Activated naive CD8-positive, alpha-beta T cell treated with anti-CD3 and anti-CD28 coated beads, Interleukin-2, amount 50 U/mL, for 24 hours (primary cell): ENCODE measurements at places on chromosomes 4 and X.
A peak's percentile ranks its signal among the peaks of the same experiment; 100 is the strongest.

GRCh38 chr4:88109123-88109881 lies 49.1 kb downstream of the ABCG2 start:
- no peak overlapping the region for H3K27ac ChIP-seq
- peaks cover 3% of the 10 kb centered on the region for H3K36me3 ChIP-seq

DNA sequence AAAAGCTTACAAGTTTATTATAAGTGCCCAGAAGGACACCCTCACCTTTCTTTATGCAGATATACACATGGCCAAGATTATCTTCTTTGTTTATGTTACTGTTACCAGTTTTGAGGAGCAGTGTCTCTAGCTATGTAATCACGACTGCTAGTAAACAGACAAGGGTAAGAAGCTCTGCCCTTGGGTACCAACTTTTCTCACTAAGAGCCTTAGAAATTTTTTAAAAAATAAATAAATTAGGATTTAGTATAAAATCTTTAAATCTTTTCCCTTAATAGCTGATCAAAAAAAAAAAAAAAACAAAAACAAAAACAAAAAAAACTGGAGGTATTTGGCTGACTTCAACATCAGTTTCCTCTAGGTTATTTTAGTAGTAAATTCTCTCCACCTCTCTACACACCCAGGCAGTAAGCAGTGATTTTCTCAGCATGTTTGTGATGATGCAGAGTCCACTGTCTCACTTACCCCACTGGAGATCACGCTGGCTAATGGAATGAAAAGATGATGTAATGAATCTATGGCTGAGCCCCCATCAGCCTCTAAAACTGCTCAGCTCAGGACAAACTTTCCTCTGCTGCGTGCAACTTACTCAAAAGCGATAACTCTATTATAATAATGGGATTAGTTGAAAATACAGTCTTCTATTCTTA lies 125.9 kb downstream of the FRYL start:
- H3K27me3 ChIP-seq: no peaks in the 10 kb centered on the region
- no peak for DNase-seq
- H3K4me1 ChIP-seq: peaks cover 46% of the 10 kb centered on the region
- H3K27ac ChIP-seq: peak overlapping the region; percentile 53
- H3K4me3 ChIP-seq: no peak overlapping the region

- peaks cover 7% of the 10 kb centered on the region for H3K4me1 ChIP-seq
- H3K27ac ChIP-seq: no peak overlapping the region
- no peaks in the 10 kb centered on the region for H3K36me3 ChIP-seq
Measured at GRCh38 chrX:107154787-107155620, 36.4 kb upstream of the RBM41 start.

DNA sequence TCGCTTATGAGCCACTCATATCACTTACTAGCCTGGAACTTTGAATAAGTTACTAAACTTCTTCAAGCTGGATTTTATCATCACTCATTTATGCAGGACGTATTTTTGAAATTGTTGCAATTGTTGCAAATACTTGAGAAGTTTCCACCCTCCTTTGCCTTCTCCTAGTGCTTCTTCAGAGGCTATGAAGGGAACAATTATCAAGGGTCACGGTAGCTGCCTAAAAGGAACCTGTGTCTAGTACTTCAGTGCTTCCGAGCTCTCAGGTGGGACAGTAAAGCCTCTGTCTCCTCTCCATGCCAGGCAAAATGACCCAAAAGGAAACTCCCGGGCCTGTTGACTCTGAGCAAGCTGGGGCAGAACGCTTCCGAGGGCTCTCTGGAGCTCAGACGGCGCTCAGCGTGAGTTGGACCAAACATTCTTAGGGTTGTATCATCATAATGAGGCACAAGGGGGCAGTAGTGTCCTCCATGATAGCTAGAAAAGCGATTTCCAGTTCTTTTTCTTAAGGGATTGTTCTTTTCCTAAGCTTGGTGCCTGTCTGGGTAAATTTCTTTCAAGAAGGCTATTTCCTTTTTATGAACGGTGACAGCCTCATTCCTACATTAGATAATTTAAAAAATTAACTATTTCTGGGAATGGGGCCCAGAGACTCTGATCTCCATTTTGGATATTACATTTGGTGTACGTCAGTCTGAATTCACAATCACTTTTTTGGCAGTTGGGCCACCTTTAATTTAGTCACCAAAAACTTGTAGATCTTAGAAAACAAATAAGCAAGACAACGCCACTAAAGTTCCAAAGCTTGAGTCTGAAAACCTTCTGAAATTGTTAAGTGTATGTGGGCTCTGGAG lies 73.1 kb downstream of the PACRGL start:
- H3K27me3 ChIP-seq: no peaks in the 10 kb centered on the region
- no peak overlapping the region for H3K4me3 ChIP-seq
- no peaks in the 10 kb centered on the region for H3K36me3 ChIP-seq
- H3K4me1 ChIP-seq: no peaks in the 10 kb centered on the region
- no peak overlapping the region for H3K27ac ChIP-seq

DNA sequence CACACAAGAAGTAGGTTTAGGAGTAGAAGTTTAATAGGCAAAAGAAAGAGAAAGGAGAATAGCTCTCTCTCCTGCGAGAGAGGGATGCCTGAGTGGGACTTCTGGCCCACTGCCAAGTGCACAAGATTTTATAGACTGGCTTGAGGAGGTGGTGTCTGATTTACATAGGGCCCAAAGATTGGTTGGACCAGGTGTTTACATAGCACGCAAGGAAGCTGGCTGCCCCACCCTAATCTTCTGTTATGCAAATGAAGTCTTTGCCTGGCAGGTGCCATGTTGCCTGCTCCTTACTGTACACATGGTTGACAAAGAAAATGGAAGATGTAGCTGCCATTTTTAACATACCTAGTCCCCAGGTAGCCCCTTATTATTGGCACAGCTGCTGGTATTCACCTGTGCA lies 170.8 kb upstream of the GATB start:
- no peak overlapping the region for H3K27ac ChIP-seq
- DNase-seq: no peak
- H3K4me1 ChIP-seq: no peaks in the 10 kb centered on the region
- H3K27me3 ChIP-seq: no peaks in the 10 kb centered on the region
- no peaks in the 10 kb centered on the region for H3K36me3 ChIP-seq

DNA sequence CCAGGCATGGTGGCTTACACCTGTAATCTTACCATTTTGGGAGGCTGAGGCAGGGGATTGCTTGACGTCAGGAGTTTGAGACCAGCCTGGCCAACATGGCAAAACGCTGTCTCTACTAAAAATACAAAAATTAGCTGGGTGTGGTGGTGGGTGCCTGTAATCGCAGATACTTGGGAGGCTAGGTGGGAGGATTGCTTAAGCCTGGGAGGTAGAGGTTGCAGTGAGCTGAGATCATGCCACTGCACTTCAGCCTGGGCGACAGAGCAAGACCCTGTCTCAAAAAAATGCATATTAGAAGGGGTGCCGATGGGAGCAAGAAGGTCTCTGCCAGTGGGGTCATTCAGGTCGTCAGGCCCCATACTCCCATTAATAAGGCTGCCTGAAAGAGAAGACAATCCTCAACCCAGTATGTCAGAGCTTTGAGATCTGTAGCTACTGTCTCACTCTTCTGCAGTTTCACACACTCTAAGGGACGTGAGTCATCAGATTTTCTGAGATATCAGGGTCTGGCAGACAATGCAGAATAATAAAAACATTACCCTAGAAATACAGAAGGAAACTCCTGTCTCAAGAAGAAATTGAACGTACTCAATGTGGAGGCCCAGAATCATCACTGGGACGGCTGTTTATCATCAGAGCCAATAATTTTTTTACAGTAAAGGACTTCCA lies 176.7 kb upstream of the FAT1 start:
- H3K36me3 ChIP-seq: no peaks in the 10 kb centered on the region
- DNase-seq: no peak
- no peak overlapping the region for H3K27ac ChIP-seq
- no peak overlapping the region for H3K4me3 ChIP-seq

DNA sequence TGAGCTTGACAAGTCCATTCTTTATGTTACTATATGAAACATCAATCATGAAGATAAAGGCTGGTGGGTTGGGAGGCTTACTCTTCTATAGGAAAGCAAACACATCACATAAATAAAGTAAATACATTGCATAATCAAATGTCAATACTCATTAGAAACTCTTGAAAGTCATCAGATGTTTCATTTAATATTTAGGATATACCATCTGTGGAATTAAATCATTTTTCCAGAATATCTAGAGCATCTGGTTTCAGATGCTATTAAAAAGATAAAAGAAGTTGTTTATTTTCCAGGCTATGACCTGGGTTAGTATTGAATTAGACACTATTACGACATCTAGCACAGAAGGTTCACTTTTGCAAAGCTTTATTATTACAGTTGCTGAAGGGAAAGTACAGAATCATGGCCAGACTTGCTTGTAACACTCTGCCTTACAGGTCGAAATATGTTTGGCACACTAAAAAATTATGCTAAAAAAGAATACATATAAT lies 72.6 kb downstream of the METTL14 start:
- peaks cover 4% of the 10 kb centered on the region for H3K4me1 ChIP-seq
- DNase-seq: no peak
- H3K27ac ChIP-seq: no peak overlapping the region
- H3K4me3 ChIP-seq: no peak overlapping the region
- H3K27me3 ChIP-seq: no peaks in the 10 kb centered on the region
- peaks cover 13% of the 10 kb centered on the region for H3K36me3 ChIP-seq

DNA sequence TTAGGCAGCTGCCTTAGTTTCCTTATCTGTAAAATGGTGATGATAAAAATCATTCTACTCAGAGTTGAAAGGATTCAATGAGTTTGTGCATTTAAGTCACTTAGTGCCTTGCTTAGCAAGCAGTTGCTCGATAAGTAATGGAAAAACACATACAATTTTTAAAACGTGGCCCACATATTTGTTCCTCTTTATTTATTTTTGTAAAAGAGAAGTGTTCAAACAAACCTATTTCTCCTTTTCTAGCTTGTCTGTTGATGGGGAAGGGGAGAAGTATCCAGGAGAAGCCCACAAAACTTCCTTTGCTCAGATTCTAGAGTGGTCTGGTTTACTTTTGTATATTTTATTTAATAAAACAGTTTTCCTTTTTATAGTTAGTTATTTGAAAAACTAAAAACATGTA lies 3.3 kb upstream of the HPGDS start:
- no peak overlapping the region for H3K27ac ChIP-seq
- no peak for DNase-seq
- no peaks in the 10 kb centered on the region for H3K36me3 ChIP-seq
- H3K27me3 ChIP-seq: peaks cover 7% of the 10 kb centered on the region

DNA sequence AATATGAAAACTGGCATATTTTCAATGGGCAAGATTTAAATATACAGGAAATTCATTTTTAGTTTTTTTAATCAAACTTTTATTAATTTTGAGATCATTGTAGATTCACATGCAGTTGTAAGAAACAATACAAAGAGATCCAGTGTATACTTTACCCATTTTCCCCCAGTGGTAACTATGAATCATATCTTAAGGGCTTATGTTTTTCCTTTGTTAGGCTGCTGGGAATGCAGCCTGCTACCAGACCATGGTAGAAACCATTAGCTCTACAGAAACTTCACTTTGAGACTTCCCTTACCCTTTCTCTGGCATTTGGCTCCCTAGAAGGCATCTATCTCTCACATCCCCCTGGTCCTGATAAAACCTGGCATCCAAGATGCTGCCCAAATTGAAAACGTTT lies 147.6 kb upstream of the EOLA2 start:
- H3K27me3 ChIP-seq: peaks cover 2% of the 10 kb centered on the region
- no peak for DNase-seq
- H3K36me3 ChIP-seq: no peaks in the 10 kb centered on the region
- no peak overlapping the region for H3K27ac ChIP-seq

GRCh38 chr4:44660396-44660795 lies 9.0 kb upstream of the YIPF7 start:
- H3K27me3 ChIP-seq: peaks cover 7% of the 10 kb centered on the region
- no peaks in the 10 kb centered on the region for H3K4me1 ChIP-seq
- H3K36me3 ChIP-seq: no peaks in the 10 kb centered on the region
- H3K27ac ChIP-seq: no peak overlapping the region
- DNase-seq: no peak
- no peak overlapping the region for H3K4me3 ChIP-seq

- peaks cover 9% of the 10 kb centered on the region for H3K36me3 ChIP-seq
- DNase-seq: no peak
- H3K27ac ChIP-seq: no peak overlapping the region
- no peaks in the 10 kb centered on the region for H3K27me3 ChIP-seq
- no peak overlapping the region for H3K4me3 ChIP-seq
- peaks cover 38% of the 10 kb centered on the region for H3K4me1 ChIP-seq
Measured at GRCh38 chr4:152508386-152508785, 27.5 kb downstream of the FBXW7 start.

DNA sequence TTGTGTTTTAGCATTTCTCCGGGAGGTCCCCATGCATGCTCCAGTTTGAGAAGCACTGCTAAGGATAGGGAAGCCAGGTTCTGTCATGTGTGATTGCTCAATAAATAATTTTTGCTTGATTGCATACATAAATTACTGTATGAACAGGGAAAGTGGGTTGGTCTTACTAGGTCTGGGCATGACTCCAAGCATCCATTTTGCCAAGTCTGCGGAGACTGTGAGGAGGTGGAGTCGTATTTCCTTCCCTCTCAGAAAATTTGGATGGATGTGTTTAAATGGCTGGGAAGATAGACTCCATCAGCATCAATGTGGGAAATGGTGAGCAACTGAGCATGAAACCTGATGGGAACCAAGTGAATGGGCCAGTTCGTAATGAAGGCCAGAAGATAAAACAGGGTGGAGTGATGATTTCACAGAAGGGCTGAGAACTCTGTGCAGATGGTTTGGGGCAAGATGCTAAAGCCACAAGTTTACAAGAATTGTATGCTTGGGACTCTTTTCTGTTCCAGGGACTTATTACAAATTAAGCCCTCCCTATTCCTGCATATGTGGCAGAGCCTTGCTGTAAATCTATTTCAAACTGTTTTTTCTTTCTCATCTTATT lies 84.1 kb downstream of the NHS start:
- peaks cover 2% of the 10 kb centered on the region for H3K27me3 ChIP-seq
- H3K4me1 ChIP-seq: no peaks in the 10 kb centered on the region
- H3K4me3 ChIP-seq: no peak overlapping the region
- no peak overlapping the region for H3K27ac ChIP-seq

- no peak overlapping the region for H3K4me3 ChIP-seq
- H3K27me3 ChIP-seq: no peaks in the 10 kb centered on the region
- DNase-seq: no peak
- no peaks in the 10 kb centered on the region for H3K4me1 ChIP-seq
Measured at GRCh38 chr4:33045334-33045733, 2325.2 kb downstream of the PCDH7 start.

DNA sequence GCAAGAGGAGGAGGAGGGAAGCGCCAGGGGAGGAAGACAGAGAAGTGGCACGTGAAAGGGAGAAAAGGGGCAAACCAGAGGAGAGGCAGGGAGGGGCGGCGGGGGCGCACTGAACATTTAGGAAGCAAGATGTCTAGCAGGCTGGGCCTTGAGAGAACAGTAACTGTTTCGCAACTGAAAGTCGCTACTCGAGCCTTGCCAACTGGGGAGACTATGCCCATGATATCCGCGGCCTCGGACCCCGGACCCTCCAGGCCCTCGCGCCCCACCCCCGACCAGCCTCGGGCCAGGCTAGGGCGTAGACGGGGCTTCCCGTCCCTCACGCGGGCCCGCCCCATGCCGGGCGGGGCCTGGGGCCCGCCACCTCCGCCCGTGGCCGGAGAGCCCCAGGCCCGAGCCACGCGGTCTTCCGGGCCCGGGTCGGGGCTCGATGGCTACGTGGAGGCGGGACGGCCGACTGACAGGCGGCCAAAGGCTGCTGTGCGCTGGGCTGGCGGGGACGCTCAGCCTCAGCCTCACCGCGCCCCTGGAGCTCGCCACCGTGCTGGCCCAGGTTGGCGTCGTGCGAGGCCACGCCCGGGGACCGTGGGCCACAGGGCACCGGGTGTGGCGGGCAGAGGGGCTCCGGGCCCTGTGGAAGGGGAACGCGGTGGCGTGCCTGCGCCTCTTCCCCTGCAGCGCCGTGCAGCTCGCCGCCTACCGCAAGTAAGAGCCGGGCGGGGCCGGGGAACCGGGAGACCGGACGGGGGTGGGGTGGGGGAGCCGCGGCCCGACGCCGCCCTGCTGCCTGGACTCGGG lies at the start of gene SLC25A43:
Gene SLC25A43 (plus strand): TSS at position 363 of the 798 bp plus-strand sequence. CDS start 68 bp downstream, at position 431.
- H3K4me3 ChIP-seq: peak within 1 kb of the TSS; percentile 75
- no peaks in the 10 kb centered on the region for H3K27me3 ChIP-seq
- peak; percentile 33 for DNase-seq
- H3K36me3 ChIP-seq: no peaks in the 10 kb centered on the region
- peaks cover 30% of the 10 kb centered on the region for H3K4me1 ChIP-seq
